ENCODE measurements at places on chromosomes 13 and 19.

- no peak for DNase-seq
These were observed 17.1 kb upstream of the IGLON5 start for GRCh38 chr19:51294211-51294976.

DNA sequence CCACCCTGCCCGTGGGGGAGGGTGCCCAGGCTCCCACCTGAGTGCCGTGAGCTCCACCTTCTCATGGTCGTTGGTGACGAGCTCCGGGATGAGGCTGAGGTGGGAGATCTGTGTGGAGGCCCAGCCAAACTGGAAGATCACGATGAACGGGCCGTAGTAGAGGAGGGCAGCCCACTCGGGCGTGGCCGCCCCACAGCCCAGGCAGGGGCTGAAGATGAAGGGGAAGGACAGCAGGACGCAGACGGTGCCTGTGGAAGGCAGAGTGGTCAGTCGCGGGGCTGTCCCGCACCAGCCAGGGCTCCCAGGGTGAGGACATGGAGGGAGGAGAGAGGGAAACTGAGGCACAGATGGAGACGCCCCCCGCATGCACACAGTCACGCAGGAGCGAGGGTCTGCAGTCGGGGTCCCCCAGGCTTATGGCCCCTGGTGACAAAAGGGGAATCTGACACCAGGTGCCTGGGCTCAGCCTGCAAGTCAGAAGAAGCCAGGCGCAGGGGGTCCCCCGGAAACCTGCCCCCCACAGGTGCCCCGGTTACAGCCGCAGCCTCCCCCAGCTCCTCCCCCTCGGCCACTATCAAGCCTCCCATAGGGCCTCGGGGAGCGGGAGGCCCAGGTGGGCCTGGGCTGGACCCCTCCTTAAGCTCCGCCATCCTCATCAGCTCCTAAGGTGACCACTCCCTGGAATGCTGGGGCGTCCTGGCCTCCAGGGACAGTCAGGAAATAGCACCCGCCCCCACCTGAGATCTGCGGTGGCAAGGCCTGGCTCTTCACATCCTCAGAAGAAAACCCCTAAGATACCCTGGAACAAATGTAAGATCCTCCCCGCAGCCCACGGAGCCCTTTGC, 6.2 kb downstream of the MFSD12 start:
- no peak for DNase-seq

DNA sequence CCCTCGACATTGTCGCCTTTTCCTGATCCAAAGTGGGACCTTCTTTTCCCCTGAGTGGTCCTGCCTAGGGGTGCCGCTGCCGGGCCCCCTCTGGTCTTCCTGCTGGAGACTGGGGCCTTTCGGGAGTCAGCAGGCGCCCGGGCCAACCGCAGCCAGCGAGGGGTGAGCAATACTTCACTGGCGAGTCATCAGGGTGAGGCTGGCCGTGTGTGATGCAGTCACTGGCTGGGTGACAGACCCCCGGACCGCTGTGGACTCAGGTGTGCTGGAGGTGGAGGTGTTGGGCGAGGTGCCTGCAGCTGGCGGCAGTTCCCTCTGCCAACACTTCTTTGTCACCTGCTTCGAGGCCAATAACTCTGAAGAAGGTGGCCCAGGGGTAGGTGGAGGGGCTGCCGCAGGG, 1.5 kb upstream of the CGB5 start:
- DNase-seq = no peak

DNA sequence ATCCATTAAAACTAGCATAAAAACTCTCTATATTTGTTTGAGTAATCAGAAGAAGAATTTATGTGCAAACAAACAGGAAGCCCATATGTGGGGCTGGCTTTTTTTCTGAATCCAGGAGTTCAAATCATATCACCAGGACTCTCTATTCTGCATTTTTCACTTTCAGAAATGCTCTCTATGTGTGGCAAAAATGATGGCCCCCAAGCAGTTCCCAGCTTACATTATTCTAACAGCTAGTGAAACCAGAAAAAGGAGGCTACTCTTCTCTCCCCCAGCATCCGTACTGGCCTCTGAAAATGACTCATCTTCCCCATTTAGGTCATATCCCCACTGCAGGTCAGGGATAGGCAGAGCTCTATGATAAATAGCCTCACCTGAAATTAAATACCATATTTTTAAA, 20.4 kb downstream of the RBM26 start:
- no peak for DNase-seq

GRCh38 chr19:1847684-1848398, 442 bp downstream of the REXO1 start:
- no peak for DNase-seq

- no peak for DNase-seq
These were observed 49.6 kb upstream of the EBPL start for GRCh38 chr13:49740870-49741269.

DNA sequence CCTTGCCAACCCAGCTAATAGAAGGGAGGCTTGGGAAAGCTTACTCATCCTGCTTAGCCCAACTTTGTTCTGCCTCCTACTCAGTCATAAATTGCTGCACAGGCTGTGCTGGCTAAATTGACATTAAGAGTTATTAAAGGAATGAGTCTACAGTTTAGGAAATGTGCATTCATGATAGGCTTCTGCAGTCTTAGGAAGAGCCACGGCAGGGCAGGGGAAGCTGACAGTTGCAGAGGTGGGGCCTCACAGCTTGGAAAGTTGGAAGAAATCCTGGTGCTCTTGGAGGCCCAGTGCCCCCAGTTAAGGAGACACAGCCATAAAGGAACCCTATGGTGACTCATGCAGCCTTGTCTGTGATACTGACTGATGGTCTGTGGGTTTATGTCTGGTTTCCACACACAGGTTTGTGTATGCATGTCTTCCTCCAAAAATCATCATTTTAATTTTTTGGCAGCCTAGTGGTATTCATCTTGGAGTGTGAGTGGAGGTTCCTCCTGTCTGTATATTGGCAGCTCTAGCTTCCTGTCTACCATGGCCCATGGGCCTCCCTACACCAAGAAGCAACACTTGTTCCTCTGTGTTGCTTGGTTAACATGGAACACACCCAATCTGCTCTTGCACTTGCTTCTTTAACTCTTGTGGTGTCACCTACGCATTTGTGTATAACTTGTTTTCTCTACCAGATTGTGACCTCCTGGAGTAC, 135.0 kb upstream of the KL start:
- DNase-seq = no peak

GRCh38 chr13:40969169-40969901, 49.8 kb downstream of the ELF1 start:
- no peak for DNase-seq

Data from right renal cortex interstitium (tissue), 3 donors.